Midbrain (tissue), 1 donor: ENCODE measurements at places on chromosomes 4 and X.

GRCh38 chr4:163534056-163534455 lies 39.6 kb downstream of the TMA16 start:
- DNase-seq, result no peak

DNA sequence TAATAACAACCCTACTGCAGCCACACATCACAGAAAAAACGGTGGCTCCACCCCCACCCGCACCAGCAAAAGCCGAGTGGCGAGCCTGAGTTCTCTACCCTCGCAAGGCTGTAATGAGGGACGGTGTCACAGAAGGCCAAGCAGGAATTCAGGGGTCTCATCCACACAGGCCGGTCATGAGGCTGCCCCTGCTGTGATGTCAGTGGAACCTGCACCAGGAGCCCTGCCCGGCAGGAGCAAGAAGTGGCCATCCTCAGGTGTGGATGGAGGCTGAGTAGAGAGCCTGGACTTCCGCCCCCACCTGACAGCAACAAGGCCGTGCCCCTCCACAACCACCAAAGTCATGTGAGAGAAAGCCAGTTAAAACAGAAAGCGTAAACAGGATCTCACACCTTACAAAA lies 20.6 kb downstream of the LYAR start:
- no peak for DNase-seq

GRCh38 chrX:56107320-56107719 lies 124.8 kb upstream of the KLF8 start:
- DNase-seq, result no peak

- no peak for DNase-seq
Measured at GRCh38 chr4:75639124-75639695, 8.9 kb upstream of the CDKL2 start.

- DNase-seq, result no peak
Measured at GRCh38 chr4:186351668-186352194, 85.7 kb downstream of the F11 start.

- no peak for DNase-seq
Measured at GRCh38 chr4:24476282-24476681, 108.1 kb downstream of the DHX15 start.

- DNase-seq, result peak; percentile 68
Measured at GRCh38 chr4:48787056-48787455, 7.0 kb upstream of the FRYL start.

- no peak for DNase-seq
Measured at GRCh38 chr4:11783588-11783987, 354.9 kb upstream of the HS3ST1 start.

GRCh38 chr4:27327421-27328181 lies 467.0 kb downstream of the STIM2 start:
- no peak for DNase-seq

- DNase-seq, result no peak
Measured at GRCh38 chrX:94455782-94456181, 781.8 kb downstream of the FAM133A start.

GRCh38 chr4:185039508-185040273 lies 21.4 kb downstream of the HELT start:
- DNase-seq, result peak; percentile 46

DNA sequence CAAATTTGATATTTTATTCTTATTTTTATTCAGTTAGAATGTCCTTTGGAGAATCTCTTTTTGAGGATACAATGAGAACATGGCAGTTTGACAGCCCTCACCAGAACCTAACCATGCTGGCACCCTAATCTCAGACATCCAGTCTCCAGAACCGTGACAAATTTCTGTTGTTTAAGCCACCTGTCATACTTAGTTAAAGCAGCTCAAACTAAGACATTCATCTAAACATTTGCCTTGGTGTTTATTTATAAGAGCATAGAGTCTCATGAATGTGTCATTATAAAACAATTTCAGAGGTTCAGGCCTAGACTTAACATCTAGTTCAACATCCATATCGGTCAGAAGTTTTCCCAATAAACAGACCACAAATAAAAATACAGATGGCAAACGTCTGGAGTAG lies 125.1 kb upstream of the FUNDC1 start:
- DNase-seq, result no peak

DNA sequence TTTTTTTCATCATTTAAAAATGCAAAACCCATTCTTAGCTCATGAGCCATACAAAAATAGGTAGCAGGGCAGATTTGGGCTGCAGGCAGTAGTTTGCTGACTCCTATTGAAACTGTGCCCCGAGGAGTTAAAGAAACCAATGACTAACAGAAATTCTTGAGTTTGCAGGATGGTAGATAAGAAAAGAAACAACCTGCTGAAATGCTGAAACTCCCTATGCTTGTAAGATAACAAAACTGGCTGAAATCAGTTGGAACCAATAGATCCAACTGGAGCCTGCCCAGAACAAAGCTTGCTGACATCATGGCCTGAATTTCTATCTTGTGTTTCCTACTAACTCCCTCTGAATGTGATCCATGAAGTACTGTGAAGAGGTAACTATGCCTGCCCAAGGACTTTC lies 68.6 kb downstream of the ANOS1 start:
- no peak for DNase-seq

GRCh38 chrX:18983666-18984380 lies at the start of gene PHKA2:
Gene PHKA2 (minus strand): TSS chrX:18984114. CDS start chrX:18983932, 182 bp downstream.
- peak; percentile 65 for DNase-seq

- DNase-seq, result peak; percentile 47
Measured at GRCh38 chr4:71231129-71232055, 107.4 kb upstream of the SLC4A4 start.

DNA sequence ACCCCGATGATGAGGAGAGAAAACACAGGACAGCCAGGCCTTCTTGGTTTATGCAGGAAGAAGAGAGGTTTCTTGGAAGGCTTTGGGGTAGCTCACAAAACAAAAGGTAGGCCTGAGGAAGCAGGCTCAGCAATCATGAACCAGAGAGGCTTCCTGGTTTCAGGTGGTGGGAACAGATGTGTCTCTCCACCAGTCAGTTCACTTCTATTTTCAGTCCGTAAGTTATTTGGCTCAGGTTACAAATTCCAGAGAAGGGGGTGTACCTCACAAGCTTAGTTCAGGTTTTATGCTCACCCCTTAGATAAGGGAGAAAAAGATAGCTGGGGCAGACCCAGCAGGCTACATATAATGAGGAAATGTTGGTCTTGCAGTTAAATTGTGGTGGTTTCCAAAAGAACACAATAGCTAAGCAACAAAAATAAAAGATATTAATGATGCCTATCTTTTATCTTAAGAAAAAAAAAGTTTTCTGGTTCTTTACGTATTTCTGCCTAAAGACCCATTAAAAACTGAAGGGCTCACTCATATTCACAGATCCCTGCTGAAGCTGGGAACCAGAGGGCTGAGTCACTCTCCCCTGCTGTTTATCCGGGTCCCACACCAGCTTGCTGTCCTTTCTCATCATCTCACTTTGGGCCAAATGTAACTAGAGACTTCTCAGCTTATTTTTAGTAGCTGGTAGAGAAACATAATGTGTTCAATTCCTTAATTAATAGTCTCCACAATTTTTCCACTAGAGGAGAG lies 177.0 kb downstream of the CAMK2D start:
- no peak for DNase-seq

GRCh38 chr4:168707205-168707604 lies 210.4 kb downstream of the PALLD start:
- DNase-seq, result no peak

- no peak for DNase-seq
Measured at GRCh38 chr4:163279713-163280112, 52.7 kb downstream of the NPY1R start.

DNA sequence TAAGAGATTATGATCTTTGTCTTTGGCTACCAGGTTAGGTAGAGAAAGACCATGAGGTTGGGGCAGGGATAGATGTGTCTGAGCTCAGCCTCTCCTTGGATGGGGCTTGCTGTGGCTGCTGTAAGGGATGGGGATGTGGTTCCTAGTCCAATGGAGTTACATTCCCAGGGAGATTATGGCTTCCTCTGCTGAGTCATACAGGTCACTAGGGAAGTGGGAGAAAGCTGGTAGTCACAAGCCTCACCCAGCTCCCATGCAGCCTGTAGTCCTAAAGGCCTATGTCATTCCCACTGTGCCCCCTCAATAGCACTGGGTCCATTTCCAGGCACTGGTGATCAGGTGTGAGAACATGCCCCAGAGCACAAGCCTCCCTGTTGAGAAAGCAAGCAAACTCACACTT lies 70.6 kb upstream of the CENPE start:
- no peak for DNase-seq

DNA sequence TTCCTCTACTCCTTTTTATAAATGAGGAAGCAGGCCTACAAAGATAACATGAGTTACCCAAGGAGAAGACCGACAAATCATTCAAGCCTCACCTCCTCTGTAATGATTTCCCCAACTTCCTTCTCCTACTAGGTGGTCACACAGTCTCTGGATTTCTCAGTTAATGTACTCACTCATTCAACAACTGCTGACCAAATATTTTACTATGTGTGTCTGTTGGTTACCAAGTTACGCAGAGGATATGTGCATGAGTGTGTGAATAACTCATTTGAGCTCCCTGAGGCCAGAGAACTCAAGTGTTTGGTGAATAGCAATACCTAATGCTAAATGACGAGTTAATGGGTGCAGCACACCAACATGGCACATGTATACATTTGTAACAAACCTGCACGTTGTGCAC lies 10.4 kb downstream of the CASK start:
- no peak for DNase-seq

GRCh38 chrX:38999099-38999498 lies 197.8 kb downstream of the MID1IP1 start:
- DNase-seq, result no peak

DNA sequence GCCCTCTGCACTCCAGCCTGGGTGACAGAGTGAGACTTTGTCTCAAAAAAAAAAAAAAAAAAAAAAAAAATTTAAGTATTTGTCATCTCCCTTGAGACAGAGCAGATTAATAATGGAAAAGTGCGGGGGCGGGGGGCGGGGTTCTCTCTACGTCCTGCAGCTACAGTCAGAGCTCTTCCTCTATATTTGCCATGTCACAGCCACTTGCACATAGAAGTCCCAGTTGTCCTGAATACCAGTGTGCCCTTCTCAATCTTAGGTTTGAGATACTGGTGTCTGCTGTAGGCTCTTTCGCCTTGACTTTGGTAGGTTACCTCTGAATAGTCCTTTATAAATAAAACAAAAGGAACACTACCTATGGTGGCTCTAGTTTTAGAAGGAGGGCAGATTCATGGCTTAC lies 237.8 kb upstream of the PGRMC2 start:
- no peak for DNase-seq

DNA sequence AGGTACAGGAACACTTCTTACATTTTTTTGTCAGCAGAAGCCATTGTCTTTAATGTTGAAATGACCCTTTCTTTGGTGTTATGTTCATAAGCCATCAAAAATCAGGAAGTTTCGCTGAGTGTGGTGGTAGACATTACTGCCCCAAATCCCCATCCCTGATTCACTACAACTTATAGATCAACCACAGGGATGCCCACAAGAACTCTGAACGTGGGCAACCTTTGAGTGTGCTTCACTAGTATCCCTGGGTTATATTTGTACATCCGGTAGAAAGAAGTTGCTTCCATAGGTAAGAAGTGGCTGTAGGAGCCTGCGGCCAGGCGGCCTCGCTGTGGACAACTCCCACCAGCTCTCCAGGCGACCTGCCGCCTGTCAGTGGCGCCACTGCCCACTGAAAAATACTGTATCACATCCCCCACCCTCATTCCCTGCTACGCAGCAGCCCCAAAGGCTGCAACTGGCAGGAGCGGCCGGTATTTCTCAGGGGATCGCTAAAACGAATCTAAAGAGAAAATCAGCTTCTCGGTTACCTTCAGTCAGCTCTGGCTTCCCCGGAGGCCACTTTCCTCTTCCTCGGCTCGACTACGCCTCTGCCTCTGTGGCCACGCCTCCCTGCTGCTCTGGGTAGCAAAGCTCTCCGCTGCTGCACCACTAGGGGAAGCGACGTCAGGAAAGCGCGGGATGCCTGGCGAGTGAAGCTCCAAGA lies 13.9 kb upstream of the ETDC start:
- peak; percentile 49 for DNase-seq

DNA sequence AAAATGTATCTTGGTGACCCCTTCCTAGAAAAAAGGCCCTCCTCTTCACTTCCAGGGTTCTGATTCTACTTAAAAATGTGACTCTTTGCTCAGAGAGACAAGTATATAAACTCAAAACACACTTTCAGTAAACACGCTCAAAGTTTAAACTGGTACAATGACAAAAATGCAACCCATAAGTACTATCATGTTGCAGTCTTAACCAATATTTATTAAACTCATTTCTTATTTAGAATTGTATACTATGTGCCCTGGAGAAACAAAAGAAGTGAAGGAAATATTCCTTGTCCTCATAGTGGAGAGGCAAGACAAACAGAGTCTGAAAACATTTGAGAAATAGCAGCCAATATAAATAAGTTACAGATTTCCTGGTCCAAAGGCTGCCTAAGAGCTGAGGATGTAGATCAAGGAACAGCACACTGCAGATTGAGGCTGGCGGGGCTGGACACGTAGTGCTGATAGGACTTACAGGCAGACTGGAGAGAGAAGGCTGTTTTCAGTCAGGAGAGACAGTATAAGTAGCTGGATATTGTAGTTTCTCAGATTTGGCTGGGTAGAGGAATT lies 39.1 kb upstream of the ANXA3 start:
- DNase-seq, result no peak

DNA sequence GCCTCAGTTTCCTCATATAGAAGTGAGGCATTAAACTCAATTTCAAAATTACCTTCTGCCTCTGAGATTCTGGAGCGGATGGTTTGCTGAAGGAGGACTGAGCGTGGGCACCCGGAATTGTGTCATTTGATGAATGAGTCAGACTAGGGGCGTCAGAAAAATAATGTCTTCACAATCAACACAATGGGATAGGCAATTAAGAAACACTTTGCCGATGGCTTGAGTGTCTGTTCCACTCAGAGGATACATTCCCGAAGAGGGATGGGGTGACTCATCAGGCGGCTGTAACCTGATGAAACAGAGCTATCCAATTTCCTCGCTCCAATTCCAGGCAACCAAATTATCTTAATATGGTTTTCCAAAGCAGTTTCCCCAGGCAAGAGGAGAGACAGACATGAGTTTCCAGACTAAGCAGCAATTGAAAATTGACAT lies 1.2 kb upstream of the CHRNA9 start:
- DNase-seq, result no peak

- no peak for DNase-seq
Measured at GRCh38 chrX:94288325-94288724, 614.3 kb downstream of the FAM133A start.

DNA sequence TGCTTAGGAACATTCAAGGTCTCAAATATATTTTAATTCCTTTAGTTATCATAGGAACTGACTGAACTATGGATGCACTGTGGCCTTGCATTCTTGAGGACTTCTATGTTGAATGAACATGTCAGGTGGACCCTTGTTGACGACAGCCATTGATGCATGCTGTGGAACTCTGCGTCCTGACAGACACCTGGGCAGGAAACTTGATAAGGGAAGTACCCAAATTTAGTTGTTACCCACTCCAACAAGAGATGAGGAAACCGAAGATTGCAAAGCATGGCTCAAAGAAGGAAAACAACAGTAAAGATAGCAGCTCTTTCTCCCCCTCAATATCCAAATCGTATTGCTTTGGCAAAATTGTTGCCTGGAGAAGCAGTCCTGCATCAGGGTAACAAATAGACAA lies 540.0 kb upstream of the NR3C2 start:
- DNase-seq, result no peak

GRCh38 chrX:66676990-66677389 lies 38.1 kb upstream of the EDA2R start:
- no peak for DNase-seq
